ENCODE measurements at places on chromosomes 13 and 19.

- DNase-seq, result no peak
Measured at GRCh38 chr19:2652504-2653099, 49.9 kb downstream of the GNG7 start.

- DNase-seq, result no peak
Measured at GRCh38 chr13:29386246-29386645, 209.2 kb downstream of the SLC7A1 start.

GRCh38 chr19:13128583-13128982, 10.5 kb downstream of the NACC1 start:
- no peak for DNase-seq

GRCh38 chr13:107367258-107367657, 799.3 kb upstream of the ARGLU1 start:
- DNase-seq, result no peak

DNA sequence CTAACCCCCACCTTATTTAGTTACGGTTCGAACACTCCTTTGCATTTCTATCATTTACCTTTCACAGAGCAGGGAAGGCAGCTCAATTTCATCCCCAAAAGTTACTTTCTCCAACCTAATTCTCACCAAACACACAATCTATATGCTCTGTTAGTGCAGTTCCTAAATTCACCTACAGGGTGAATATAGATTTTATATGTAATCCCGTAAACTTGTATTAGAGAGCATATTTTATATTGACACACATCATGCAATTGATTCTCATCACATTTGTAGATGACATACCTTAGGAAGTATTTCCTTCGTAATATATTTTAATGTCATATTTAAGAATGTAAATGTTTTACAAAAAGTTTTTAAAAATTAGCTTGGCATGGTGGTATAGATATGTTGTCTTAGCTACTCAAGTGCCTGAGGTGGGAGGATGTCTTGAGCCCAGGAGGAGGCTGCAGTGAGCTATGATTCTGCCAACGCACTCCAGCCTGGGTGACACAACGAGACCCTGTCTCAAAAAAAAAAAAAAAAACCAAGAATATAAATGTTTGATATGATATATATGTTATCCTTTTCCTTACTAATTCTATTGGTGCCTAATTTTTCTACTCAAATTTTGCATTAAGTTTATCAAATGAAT, 57.3 kb upstream of the TNFRSF19 start:
- DNase-seq, result no peak

DNA sequence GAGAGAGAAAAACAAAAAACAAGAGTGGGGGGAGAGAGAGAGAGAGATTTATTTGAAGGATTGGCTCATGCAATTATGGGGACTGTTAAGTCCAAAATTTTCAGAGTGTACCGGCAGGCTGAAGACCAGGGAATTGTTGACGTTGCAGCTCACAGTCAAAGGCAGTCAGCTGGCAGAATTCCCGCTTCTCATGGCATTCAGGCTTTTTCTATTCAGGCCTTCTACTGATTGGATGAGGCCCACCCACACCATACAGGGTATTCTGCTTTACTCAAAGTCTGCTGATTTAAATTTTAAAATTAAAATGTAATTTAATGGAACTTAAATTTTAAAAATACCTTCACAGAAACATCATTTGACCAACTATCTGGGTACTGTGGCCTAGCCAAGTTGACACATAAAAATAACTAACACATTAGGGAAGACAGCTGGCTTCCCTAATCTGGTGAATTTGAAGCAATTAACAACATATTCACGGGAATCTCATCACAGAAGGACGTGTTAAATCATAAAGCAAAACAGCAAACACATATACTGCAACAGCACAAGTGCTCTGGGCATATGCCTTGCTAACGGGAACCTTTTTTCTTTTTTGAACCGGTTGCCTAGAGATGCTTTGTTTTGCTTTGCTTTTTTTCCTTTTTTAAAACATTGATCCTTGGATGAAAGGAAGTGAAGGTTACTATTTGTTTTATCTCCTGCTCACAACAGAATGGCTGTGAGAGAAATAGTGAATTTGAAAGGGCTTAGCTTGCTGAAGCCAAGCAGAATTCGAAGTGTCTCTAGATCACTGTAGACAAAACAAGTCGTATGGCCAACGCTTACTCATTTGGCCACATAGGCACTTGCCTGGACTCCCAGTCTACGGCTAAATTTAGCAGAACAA, 505.1 kb downstream of the IRS2 start:
- no peak for DNase-seq

GRCh38 chr13:111905609-111905945, 161.4 kb upstream of the SOX1 start:
- no peak for DNase-seq

- peak; percentile 70 for DNase-seq
Measured at GRCh38 chr19:9793071-9793591, 24.6 kb upstream of the ZNF846 start.

GRCh38 chr19:48899781-48900476, at the start of gene NUCB1:
TSS of gene NUCB1 (plus strand) at chr19:48900312. CDS start at chr19:48900797, 485 bp downstream.
- DNase-seq, result peak; percentile 100

DNA sequence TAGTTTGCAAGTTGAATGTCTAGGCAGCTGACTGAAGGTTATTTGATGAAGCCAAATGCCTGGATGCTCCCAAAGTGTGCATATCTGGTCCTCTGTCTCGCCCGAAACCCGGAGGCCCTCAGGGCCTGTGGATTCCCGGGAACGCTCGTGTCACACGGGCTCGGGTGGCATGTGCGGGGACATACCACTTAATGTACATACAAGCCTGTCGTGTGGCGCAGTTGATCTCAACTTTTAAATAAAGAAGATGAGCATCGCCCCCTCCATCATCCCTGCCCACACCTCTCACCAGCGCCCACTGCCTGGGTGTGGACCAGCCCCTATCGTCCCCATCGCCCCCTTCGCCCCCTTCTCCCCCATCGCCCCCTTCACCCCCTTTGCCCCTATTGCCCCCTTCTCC, 33.9 kb downstream of the ATP11A start:
- DNase-seq, result no peak

GRCh38 chr13:101481421-101481820, 28.9 kb downstream of the ITGBL1 start:
- no peak for DNase-seq

DNA sequence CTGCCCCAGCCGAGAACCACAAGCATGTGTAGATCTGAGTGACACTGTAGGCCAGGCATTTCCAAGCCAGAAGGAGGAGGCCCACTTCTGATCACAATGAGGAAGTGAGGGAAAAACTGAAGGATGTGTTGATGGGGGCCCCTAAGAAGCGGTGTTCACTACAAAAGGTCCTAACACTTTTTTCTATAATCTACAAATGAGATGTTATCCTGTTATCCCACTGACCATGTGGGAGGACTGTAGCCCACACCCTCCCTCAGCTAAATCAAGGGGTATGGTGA, 99.0 kb upstream of the MCF2L start:
- DNase-seq, result no peak

DNA sequence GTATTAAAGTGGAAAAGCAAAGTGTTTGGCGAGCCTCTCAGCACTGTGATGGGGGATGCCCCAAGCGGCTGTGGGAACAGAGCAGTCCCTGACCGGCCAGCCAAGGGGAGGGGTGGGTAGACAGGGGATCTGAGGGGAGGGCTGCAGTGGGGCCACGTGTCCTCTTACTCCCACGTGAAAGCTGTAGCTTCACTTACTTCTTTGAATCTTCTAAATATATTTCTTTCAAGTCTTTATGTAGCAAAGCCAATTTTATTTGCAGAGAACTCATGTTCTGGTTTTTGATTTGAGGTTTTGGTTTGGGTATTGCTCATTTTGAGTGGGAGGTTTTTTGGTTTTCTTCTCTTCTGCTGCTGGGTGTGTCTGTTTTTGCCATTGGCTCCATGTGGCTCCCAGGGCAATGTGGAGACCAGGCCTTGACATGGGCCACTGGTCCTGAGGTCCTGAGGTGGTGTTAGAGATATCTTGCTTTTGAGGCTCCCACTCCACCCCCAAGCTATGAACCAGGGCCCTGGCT, 17.7 kb upstream of the OVOL3 start:
- DNase-seq, result no peak

Measured in colonic mucosa (tissue), 4 donors.